ENCODE measurements at places on chromosomes 6 and 20. TPM values are rescaled to one million over a fixed set of nuclear protein-coding genes. Genes with fewer than 3 reads are reported as not detected.

DPPA5 gene
- polyA plus RNA-seq: not detected

SLC35F1 gene
- not detected for polyA plus RNA-seq

ADGRF5 gene
- polyA plus RNA-seq: not detected

BNIP5 gene
- polyA plus RNA-seq: not detected

MEI4 gene
- not detected for polyA plus RNA-seq

HUS1B gene
- 0.39 TPM for polyA plus RNA-seq

SLC13A3 gene
- 3.9 TPM for polyA plus RNA-seq

GMNN gene
- 22.2 TPM for polyA plus RNA-seq

UST gene
- 6.6 TPM for polyA plus RNA-seq

BPIFB1 gene
- polyA plus RNA-seq: not detected

SNAI1 gene
- polyA plus RNA-seq: 14.9 TPM

NHLRC1 gene
- 1.0 TPM for polyA plus RNA-seq

GRCh38 chr6:158867381-158868121 lies 48.4 kb upstream of the EZR start:
- DNase-seq: no peak

GRCh38 chr20:24605937-24606455 lies 136.6 kb downstream of the SYNDIG1 start:
- DNase-seq: no peak

- DNase-seq: no peak
These were observed 286.9 kb downstream of the PTPRK start for GRCh38 chr6:128233531-128233930.

DNA sequence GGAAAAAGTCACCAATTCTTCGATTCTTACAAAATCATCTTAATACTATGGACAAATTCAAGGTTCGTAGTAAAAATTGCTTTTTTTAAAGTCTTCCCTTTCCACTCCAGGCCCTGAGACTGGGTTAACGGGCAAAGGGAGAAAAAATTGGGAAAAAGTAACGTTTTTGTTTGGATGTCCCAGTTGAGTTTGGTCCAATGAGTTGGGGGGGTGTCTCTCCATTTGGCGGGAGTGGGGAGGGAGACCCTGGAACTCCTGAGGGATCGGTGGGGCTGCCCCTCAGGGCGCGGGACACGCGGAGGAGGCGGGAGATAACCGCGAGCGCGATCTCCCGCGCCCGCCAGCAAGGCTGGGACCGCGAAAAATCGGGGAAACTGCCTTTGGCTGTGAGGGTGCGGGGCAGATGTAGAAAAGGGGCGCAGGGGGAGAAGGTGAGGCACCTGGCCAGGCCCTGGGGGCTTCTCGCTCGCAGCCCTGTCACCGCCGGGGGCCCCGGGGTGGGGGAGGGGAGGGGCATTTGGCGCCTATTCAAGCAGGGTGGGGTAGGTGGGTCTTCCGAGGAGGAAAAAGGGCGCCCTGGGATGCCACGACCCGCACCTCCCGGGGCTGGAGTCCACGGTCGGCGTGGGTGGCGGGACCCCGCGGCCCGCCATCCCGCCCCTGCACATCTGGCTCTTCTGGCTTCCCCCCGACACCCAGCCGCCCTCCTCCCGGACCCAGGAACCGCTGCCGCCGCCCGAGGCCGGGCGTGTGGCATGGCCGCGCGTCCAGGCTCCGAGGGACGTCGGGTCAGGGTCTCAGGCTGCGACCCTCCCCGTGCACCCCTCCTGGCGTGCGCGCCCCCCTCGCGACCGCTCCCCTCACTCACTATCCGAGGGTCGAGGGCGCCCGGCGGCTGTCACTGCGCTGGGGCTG lies 595 bp downstream of the FBXO5 start:
- DNase-seq: no peak

DNA sequence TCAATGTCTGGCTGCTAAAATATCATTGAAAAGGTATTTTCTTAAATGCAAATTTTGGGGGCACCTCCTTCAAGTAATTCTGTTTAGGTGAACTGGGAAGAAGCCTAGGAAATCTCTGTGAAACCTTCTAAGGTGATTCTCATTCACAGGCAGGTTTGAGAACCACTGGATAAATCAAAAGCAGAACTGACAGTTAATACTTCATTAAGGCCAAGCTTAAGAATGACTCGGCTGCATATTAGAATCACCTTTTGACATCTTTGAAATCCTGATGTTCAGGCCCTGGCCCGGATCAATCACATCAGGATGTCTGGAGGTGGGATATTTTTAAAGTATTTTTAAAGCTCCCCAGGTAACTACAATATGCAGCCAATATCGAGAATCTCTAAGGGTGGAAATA lies 50.6 kb downstream of the FKBP1C start:
- no peak for DNase-seq

GRCh38 chr6:127317388-127318128 lies 25.9 kb downstream of the ECHDC1 start:
- no peak for DNase-seq

DNA sequence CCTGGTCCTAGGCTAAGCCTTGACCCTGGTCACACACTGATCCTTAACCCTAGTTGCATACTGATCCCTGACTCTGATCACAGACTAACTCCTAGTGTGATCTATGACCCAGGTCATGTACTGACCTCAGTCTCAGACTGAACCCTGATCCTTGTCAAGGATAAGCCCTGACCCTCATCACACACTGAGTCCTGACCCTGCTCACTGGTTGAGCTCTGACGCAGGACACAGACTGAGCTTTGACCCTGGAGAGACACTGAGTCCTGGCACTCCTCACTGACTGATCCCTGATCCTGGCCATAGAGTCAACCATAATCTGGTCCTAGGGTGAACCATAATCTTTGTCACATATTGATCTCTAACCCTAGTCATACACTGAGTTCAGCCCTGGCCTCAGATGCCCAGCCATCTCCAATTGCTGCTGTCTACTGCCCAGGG lies 37.9 kb downstream of the KCNB1 start:
- no peak for DNase-seq

GRCh38 chr6:121405306-121405705 lies 30.1 kb upstream of the GJA1 start:
- no peak for DNase-seq

DNA sequence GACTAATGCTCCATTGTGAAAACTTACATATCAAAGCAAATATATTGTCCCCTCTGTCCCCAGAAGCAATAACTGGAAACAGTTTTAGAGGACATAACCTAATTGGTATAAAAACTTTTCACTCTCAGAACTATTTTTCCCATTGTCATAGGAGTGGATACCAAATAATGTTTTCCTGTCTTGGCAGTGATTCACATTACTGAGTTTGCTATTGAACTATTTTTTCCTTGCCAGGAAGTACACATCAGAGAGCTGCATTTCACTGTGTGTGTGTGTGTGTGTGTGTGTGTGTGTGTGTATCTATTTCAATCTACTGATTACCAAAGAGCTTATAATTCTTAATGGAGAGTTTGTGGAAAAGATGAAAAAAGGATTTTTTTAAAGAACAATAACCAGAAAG lies 45.4 kb downstream of the AKAP12 start:
- peak; percentile 80 for DNase-seq

- DNase-seq: peak; percentile 69
These were observed 56.1 kb upstream of the STMND1 start for GRCh38 chr6:17045581-17046322.

All from IMR-90 (cell line).